Stimulated activated CD4-positive, alpha-beta T cell treated with anti-CD3 and anti-CD28 coated beads, Interleukin-12 subunit alpha, Interleukin-12 subunit beta, amount 100 ng/mL, for 24 hours (primary cell): ENCODE measurements at places on chromosomes 2 and 18.

DNA sequence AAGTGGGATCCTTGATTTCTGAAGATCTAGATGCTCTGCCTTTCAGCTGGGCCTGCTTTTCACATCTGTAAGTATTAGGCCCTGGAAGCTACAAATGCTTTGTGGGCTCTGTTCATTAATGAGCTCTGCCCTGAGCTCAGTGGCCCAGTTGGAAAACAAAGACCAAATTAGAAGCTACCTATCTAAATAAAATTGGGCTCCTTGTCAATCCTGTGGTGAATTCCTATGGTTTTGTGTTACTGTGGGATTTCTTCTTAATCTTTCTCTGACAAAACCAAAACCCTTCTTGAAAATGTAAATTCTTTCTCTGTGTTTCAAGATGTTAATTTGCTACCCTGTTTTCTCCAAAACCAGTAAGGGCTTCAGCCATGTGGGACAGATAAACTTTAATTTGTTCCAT, 219.0 kb upstream of the HS6ST1 start:
- no peak for DNase-seq

- DNase-seq: no peak
These were observed 42.8 kb downstream of the ESCO1 start for GRCh38 chr18:21557607-21558253.

DNA sequence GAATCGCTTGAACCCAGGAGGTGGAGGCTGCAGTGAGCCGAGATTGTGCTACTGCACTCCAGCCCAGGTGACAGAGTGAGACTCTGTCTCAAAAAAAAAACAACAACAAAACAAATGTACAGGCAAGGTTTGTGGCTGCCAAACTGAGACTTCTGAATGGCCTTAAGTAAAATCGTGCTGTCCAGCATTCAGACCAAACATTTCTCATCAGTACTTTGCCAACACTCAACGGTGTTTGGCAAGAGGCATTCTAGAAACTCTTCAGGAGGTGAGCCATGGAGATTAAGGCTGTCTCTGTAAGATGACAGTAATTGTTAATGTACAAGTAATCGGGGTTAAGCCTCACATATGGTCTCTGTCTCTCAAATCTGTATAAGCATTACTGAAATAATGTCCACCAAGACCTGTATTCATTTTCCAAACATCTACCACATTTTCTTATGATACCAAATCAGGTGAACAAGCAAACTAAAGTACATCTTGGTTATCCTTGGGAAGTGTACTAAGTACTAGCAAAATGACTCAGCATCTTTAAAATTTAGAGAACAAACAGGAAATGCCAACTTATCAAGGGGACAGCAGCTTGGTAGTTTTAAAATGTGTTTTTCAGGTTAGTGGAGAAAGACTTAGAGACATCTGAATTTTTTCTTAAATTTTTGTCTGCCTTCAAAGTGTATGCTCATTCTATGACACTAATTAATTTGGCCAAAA, 29.3 kb downstream of the SERPINE2 start:
- no peak for DNase-seq

DNA sequence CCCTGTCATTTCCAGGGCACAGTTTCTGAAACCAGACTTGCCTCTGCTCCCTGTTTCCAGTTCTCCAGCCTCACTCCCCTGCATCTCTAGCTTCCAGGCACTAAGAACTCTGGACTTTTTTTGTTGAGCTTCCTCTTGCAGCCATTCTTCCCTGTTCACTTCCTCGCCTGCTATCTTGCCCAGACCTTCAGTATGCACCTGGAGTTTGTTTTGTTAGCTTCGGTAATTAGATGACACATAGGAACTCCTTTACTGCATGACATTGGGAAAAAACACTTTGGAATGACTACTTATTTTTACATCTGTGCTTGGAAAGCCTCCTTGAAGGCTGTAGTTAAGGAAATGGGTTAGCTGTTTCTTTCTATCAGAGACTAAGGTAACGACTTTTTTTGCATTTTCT, 35.2 kb downstream of the OTOF start:
- no peak for DNase-seq

GRCh38 chr2:53422979-53423378, 344.6 kb upstream of the CHAC2 start:
- no peak for DNase-seq

- DNase-seq: no peak
These were observed 14.5 kb downstream of the IL1R2 start for GRCh38 chr2:102005989-102006885.

DNA sequence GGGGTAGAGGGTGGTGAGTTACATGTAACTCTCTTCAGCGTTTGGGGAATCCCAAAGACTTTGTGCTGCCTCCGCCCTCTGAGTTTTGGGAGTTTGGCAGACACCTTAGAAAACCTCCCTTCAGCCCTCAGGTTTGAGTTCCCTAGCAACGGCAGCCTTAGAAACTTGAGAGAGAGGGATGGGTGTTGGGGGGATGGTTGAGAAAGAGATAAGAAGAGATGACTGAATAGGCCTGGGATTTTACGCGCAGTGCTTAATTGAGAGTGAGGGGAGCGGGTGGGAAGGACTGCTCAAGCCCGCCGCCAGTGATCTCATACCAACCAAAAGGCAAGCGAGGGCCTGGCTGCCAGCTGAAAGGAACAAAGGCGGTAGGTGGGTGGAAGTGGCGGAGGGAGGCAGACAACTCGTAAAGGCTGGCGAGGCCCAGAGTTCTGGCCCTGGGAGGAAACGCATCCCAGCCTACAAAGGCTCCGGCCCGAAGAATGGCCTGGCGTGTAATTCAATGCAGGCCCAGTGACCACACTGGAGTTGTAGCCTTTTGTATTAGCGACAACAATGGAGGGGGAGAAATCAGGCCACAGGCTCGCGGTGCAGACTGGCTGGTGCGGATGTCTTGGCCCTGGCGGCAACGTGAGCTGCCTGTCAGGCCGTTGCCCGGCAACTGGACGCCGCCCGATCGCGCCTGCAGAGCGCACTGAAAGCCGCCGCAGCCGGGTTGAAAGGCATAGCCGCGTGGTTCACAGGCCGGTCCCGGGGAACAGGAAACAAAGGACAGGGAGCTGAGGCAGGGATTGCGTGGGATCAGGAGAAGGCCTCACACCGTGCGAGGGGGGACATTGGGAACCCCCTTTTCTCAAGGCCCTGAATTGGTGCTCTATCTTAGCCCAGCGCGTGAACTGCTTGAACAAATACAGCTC, 39.9 kb upstream of the DARS1 start:
- DNase-seq: no peak

DNA sequence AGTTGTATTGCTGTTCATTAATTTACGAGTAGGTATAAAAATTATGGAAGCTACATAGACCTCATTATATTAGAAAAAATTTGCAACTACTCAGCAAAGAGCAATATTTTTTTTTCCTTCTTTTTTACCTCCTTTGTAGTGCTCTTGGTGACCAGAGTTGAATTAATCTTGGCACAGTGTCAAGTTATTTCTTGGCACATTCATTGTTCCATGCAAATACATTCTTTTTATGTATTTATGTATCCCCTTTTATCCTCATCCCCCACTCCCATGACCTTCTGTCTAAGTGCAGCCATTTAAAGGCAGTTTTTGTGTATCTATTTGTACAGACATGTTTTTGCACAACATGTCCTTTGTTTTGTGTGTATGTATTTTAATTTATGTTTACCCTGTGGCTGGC, 224.5 kb downstream of the CCDC102B start:
- DNase-seq: no peak
